ENCODE measurements at places on chromosomes 4 and X.

GRCh38 chr4:105859233-105859632 lies 36.0 kb upstream of the NPNT start:
- peak; percentile 13 for DNase-seq

DNA sequence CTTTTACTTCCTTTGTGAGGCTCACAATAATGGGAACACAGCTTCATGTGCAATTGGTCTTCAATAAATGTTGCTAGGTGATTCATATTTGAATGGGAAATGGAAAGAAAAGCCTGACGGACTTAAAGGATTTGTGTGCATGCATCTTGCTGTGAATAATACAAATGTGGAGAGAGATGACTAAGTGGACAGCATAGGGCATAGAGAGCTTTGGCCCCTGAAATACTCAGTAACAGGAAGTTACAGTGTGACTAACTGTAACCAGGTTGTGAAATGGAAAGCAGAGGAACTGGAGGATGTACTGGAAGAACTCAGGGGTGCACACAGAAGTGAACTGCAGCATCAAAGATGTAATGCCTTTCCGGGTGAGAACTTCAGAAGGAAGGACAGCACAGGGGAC lies 206.7 kb downstream of the MGST2 start:
- peak; percentile 47 for DNase-seq

GRCh38 chr4:46329118-46329976 lies 60.6 kb downstream of the GABRA2 start:
- DNase-seq = peak; percentile 46

GRCh38 chr4:3044870-3045819 lies 29.2 kb downstream of the HTT-AS start:
- DNase-seq = no peak

Data from HepG2 (cell line).